ENCODE measurements at places on chromosomes 12 and 14.

- peak; percentile 21 for DNase-seq
These were observed 29.2 kb upstream of the FOS start for GRCh38 chr14:75249251-75249957.

DNA sequence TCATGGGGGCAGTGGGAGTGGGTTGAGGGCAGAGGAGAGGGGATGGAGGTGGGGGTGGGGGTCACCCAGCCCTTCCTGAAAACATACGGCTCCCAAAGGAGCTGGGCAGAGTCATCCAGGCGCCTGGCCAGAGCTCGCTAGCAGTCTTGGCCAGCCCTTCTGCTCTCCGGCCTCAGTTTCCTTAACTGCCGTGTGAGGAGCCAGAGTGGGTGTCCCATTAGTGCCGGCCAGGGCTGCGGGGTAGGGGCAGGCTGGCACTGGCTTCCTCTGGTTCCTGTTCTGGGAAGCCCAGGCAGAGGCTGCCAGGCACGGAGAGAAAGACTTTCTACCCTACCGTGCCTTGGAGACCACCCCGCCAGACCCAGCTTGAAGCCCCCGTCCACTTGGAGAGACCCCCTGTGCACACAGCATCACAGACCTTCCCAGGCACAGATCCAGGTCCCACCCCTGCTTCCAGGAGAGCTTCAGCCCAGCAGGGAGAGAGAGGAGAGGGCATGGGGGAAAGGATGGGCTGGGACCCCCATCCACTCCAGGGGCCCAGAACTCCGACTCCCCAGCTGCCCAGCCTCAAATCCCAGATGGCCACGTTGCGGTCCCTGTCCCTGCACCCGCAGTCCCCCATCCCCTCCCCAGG, 93.3 kb downstream of the RFLNA start:
- DNase-seq = no peak

DNA sequence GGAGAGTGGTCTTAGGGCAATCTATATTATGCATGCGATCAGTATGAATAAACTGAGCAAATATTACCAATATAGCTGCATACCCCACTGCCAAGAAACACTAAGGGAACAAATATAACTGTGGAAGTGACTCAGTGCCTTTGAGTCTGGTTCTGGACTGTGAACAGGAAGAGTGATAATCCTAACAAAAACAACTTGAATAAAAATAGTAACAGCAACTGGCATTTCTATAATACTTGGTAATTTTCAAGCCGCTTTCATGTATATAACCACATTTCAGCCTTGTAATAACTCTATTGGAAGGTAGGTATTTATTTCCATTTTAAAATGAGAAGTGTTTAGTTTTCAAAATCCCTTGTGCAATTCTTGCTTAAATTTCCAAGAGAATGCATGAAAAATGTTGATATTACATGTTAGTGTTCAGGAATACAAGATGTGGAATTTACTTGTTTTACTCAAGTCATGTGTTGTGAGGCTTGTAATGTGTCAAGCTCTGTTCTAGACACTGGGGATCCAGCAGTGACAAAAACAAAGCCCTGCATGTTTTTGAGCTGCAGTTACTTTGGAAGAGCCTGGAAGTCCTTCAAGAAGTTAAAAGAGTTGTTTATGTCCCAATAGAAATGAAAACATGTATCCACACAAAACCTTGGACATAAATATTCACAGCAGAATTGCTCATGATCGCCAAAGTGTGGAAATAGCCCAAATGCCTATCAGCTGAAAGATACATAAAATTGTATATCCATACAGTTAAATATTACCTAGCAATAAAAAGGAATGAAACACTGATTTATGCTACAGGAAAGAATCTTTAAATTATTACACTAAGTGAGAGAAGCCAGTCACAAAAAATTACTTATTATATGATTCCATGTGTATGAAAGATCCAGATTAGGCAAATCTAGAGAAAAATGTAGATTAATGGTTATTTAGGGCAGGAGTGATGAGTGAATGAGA, 338.1 kb upstream of the TMEM132C start:
- DNase-seq = no peak

GRCh38 chr12:98431089-98431488, 84.3 kb upstream of the TMPO start:
- no peak for DNase-seq

DNA sequence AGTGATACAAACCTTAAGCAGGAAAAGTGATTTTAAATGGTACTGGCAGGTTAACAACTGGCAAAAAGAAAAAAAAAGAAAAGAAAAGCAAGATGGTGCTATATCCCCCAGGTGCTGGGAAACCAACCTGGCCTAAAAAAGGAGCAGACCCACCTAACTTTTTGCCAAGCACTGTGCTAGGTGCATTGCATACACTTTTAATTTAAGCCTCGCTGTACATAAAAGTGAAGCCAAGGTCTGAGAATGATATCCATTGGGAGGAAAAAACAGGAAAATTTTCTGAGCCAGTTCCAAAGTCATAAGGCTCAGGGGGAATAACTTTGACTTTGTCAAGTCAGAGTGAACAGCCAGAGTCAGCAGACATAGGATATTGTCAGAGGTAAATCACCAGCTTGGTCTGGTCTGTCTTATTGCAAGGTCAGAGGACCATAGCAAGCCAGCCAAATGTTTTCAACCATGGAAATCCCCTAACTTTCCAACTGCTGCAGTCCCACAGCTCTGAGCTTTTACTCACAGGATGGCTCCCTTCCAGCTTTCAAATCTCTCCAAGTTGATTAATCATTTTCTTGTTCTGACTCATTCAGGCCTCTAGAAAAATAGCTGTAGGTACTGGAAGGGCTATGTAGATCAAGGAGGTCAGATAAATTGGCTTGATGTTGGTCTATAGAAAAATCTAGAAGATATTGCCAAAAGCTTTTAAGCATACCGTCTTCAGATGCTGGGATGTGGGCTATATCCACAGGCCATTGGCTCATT, 412.9 kb downstream of the RAD51B start:
- DNase-seq = no peak

DNA sequence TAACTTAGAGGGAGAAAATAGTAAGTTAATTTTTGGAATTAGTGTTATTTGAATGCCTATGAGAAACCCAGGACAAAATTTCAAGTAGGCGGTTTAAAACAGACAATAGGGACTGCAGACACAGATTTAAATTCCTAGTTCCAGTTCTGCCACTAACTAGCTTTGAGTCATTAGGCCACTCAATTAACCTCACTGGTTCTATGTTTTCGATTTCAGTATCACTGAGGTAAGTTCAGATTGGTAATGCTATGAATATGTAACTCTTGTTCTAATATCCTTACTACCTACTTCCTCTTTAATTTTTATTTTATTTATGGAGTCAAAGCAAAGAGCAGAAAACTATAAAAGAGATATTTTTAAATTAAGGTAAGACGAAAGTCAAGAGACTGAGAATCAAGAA, 52.6 kb downstream of the GALC start:
- DNase-seq = no peak

DNA sequence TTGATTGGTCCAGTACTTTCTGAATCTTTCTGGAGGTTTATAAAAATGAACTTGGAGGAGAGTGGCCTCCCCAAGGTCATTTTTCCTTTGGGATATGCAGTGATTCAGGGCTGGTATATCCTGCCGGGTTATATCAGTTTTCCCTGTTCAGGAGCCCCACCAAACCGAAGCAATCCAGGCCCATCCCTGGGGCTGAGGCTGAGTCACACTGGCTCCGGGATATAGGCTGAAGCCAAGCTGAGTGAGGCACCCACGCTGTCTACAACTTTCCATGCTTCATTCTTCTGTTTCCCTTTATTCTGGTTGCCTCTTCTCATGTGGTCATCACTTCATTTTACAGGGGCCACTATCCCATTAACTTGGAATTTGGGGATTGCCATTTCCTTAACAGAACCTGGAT, 3.4 kb downstream of the SSPN start:
- DNase-seq = no peak

GRCh38 chr12:124441443-124442194, 125.8 kb downstream of the NCOR2 start:
- DNase-seq = no peak

GRCh38 chr12:27344760-27345159, 12.1 kb downstream of the BMAL2 start:
- DNase-seq = no peak

DNA sequence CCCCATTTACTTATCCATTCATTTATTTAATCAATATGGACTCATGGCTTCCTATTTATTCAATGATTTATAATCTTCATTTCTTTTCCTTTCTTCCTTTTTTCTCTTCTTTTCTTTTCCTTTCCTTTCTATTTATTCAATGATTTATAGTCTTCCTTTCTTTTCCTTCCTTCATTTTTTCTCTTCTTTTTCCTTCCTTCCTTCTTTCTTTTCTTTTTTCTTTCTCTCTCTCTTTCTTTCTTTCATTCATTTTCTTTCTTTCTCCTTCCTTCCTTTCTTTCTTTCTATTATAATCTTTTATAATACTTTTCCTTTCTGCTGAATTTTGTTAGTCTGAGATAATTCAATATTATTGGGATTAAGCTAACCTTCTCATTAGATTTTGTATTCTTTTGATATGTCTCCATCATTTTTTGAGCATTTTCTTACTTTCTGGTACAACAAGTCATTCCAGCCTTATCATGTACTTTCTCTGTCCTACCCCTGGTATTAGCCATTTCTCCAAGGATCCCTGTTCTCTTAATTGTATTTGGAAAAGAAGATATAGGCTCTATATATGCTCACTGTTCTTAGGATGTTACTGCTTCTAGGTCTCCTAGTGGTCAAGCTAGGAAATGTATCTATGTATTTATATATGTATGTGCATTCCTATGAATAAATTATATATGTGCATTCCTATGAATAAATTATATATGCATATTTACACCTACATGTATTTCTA, 12.1 kb downstream of the LACRT start:
- DNase-seq = no peak

DNA sequence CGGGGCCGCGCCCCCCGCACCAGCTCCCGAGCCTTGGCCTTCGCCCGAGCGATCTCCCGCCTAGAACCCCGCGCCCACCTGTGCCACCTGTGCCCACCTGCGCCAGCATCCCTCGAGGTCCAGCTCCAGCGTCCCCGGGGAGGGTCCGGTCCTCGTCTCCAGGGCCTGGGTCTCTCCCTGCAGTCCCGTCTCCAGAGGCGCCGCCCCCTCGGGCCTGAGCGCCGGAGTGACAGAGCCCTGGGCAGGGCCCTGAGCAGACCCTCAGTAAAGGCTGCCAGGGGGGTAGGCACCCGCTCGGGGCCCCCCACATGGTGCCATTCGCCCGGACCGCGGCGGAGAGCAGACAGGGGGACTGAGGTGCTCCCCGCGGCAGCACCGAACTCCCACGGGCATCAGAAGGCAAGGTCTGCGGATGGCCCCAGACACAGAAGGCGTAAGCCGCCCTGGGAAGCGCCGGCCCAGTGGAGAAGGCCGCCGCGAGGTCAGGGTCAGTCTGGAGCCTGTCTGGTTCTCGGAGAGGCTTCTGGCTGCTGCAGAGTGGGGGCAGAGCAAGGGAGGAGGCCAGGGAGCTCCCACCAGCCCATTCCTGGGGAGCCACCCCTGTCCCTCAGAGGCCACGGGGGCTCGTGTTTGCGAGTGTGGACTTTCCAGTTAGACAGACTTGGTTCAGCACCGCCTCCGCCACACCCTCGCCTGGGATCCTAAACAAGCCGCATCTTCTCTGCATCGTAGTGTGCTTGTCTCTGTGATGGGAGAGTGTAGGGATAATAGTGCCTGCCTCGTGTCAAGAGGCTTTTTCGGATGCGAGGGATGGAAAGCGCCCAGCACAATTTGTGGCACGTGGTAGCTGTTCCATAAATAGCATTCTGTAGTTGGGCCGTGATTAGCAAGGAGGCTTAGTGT, 1.1 kb upstream of the PPP1R13B start:
- DNase-seq = no peak

DNA sequence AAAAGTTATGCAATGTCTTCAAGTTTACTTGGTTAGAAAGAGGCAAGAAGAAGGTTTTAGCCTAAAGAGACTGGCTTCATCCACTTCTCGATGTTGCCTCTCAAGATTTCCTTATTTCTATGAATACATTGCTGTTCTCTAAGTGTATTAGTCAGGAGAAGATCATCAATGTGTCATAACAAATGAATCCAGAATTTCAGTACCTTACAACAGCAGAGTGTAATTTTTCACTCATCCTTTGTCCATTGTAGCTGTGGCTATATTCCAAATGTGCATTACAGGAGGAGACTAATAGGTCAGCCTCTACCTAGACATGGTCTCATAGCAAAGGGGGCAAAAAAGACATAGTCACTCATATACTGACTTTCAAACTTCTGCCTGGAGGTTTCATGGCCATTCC, 579.1 kb downstream of the PRKD1 start:
- DNase-seq = no peak

DNA sequence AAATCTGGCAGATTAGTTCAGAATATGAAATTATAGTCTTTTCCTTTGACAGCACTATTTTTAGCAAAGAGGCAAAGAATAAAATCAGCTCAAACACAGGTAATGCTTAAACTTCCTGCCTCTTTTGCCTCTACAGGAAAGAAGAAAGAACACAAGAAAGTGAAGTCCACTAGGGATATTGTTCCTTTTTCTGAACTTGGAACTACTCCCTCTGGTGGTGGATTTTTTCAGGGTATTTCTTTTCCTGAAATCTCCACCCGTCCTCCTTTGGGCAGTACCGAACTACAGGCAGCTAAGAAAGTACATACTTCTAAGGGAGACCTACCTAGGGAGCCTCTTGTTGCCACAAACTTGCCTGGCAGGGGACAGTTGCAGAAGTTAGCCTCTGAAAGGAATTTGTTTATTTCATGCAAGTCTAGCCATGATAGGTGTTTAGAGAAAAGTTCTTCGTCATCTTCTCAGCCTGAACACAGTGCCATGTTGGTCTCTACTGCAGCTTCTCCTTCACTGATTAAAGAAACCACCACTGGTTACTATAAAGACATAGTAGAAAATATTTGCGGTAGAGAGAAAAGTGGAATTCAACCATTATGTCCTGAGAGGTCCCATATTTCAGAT, 17.4 kb downstream of the TMPO start:
- no peak for DNase-seq

GRCh38 chr12:127235761-127236160, 1031.2 kb upstream of the TMEM132C start:
- no peak for DNase-seq

DNA sequence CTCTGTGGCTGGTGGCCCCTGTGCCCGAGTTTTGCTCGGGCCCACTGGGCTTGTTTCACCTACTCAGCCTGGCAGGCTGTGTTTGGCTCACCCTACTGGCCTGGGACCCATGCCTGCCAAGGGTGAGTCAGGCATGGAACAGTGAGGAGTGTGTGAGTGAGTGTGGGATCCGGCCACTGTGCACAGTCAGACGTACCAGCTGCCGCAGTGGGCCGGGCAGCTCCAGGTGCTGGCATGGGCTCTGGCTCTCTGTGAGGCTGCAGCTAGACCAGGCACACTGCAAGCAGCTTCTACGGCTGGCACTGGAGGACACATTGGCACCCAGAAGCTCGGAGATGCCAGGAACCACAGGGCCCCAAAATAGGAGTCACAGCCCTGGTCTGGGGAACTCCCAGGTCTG, 40.6 kb downstream of the HSD17B6 start:
- no peak for DNase-seq

GRCh38 chr14:86296173-86296572, 766.2 kb downstream of the FLRT2 start:
- DNase-seq = peak; percentile 91

- peak; percentile 59 for DNase-seq
These were observed 24.3 kb downstream of the MVK start for GRCh38 chr12:109597795-109598427.

GRCh38 chr12:126389220-126389841, 1324.1 kb downstream of the AACS start:
- DNase-seq = peak; percentile 8

GRCh38 chr12:111792856-111793235, 26.1 kb downstream of the ALDH2 start:
- DNase-seq = no peak

All from SHP77 treated with DMSO at 0.1 percent for 48 hours (cell line).